Effector memory CD8-positive, alpha-beta T cell (primary cell): ENCODE measurements at places on chromosomes 5 and 9.

- peaks cover 8% of the 10 kb centered on the region for H3K27me3 ChIP-seq
- no peak overlapping the region for H3K27ac ChIP-seq
- H3K36me3 ChIP-seq: no peaks in the 10 kb centered on the region
- H3K4me3 ChIP-seq: no peak overlapping the region
- DNase-seq: no peak
These were observed 540.9 kb upstream of the SGCD start for GRCh38 chr5:155786108-155786507.

DNA sequence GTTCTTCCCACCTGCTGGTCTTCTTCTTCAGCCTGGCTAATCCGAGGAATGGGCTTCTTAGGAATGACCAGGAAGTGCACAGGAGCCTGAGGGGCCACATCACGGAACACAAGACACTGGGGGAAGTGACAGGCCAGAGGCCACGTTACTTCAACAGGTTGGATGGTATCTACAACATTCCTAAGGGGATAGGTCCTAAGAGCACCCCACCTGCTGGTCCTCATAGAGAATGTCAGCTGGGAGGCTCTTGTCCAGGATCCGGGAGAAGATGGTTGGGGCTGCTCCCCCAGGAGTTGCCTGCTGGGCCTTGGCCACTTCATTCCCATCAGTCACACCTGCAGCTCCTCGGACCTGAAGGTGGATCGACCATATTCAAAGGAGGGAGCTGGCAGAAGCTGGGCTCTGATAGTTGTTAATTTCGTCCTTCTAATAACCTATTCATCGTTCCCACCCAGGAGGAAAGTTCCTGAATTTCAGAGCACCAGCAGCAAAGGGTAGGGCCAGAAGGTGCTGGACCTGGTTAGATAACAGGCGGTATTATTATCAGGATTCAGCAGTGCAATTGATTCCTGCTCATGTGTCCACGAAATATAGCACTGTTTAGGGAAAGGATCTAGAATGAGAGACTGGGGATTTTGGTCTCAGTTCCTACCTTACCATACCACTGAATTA, 1.3 kb downstream of the HINT2 start:
- peaks cover 28% of the 10 kb centered on the region for H3K4me1 ChIP-seq
- DNase-seq: no peak
- peak overlapping the region; percentile 85 for H3K27ac ChIP-seq
- H3K27me3 ChIP-seq: peaks cover 6% of the 10 kb centered on the region
- peaks cover 20% of the 10 kb centered on the region for H3K36me3 ChIP-seq

GRCh38 chr9:75410405-75410804, 322.1 kb downstream of the OSTF1 start:
- peaks cover 3% of the 10 kb centered on the region for H3K36me3 ChIP-seq
- no peak overlapping the region for H3K27ac ChIP-seq
- no peaks in the 10 kb centered on the region for H3K27me3 ChIP-seq
- H3K4me3 ChIP-seq: no peak overlapping the region
- H3K4me1 ChIP-seq: no peaks in the 10 kb centered on the region

GRCh38 chr5:78821536-78822021, 163.5 kb downstream of the ARSB start:
- no peaks in the 10 kb centered on the region for H3K36me3 ChIP-seq
- H3K4me1 ChIP-seq: no peaks in the 10 kb centered on the region
- H3K27me3 ChIP-seq: no peaks in the 10 kb centered on the region
- DNase-seq: no peak
- no peak overlapping the region for H3K27ac ChIP-seq

GRCh38 chr5:113176196-113176595, 199.6 kb downstream of the DCP2 start:
- no peak for DNase-seq
- no peaks in the 10 kb centered on the region for H3K4me1 ChIP-seq
- H3K4me3 ChIP-seq: no peak overlapping the region
- H3K27me3 ChIP-seq: peaks cover 23% of the 10 kb centered on the region
- H3K36me3 ChIP-seq: no peaks in the 10 kb centered on the region
- H3K27ac ChIP-seq: no peak overlapping the region

DNA sequence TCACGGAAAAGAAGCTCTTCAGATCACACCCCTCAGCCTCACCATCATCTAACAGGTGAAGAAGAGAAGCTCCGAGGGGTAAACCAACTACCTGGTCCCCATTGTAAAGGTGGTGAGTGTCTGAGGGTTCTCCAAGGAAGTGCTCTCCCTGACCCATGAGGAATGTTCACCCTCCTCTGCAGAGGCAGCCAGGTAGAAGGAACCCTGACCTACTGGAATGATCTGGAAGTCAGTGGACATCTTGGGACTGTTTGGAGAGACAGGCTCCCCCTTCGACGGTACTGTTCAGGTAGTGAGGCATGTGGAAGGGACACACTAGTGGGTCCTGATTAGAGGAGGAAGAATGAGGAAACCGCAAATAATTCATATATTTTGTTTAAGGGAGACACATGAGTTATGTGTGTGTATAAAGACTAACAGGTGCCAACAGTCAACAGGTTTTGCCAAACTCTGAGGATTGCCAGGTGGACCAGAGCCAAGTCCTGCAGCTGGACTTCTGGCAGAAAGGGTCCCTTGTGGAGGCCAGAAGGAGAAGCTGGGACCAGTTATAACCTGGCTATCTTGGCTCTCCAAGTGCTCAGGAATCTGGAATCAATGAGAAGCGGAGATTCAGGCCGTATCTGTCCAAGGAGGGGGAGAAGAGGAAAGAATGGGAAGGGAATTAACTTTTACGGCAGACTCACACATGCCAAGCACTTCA, 3.0 kb upstream of the ZBTB34 start:
- peaks cover 3% of the 10 kb centered on the region for H3K36me3 ChIP-seq
- peaks cover 13% of the 10 kb centered on the region for H3K4me1 ChIP-seq
- H3K27me3 ChIP-seq: peaks cover 21% of the 10 kb centered on the region
- no peak for DNase-seq
- no peak overlapping the region for H3K4me3 ChIP-seq

DNA sequence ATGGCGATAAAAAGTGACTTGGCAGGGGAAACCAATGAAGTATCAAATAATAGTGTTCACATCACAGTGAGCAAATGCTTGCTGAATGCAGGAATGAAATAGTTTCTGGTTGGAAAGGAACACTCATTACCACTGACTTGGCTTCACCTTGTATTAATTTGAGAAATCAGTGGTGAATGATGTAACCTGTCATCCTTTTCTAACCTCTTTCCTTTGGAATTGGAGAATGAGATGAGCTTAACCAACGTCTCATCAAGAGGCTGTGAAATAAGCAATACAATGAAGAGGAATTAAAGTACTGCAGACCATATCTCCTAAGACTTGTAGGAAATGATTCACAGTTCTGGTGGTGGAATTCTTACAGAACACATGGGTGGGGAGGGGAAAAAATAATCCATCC, 192.2 kb downstream of the DMAC1 start:
- no peaks in the 10 kb centered on the region for H3K36me3 ChIP-seq
- no peak overlapping the region for H3K4me3 ChIP-seq
- no peak overlapping the region for H3K27ac ChIP-seq
- no peaks in the 10 kb centered on the region for H3K27me3 ChIP-seq

- no peak overlapping the region for H3K4me3 ChIP-seq
- DNase-seq: no peak
These were observed 3.0 kb upstream of the ERGIC1 start for GRCh38 chr5:172830876-172831662.

GRCh38 chr5:179908528-179908927, 831 bp upstream of the TBC1D9B start:
- no peaks in the 10 kb centered on the region for H3K27me3 ChIP-seq
- peak overlapping the region; percentile 66 for H3K4me3 ChIP-seq
- peaks cover 12% of the 10 kb centered on the region for H3K36me3 ChIP-seq
- peak overlapping the region; percentile 79 for H3K27ac ChIP-seq

DNA sequence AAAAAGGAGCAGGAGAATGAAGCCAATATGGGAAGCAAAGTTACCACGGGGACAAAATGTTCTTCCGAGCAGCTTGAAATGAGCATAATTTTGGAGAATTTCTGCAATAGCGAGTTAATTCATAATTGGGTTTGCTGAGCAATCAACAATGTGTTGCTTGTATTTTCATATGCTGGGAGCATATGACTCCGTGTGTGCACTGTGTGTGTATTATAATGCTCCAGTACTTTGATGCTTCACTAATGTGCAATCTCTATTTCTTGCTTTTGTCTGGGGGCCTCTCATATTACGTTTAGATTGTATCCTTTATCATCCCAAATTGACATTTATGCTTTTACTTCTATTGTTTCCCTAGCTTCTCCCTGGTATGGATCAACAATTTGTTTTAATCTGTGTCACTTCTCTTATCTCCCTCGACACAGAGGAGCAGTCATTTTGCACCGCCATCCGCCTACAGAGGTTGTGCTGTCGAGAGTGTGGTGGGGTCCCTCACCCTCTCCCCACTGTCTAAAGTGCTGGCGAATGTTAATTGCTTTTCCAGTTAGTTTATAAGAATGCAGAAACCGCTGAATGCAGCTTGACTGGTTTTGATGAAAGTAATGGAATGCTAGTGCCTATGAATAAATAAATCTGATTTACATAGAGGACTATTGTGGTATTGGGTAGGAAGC, 372.5 kb upstream of the WWC1 start:
- no peaks in the 10 kb centered on the region for H3K36me3 ChIP-seq
- H3K4me3 ChIP-seq: no peak overlapping the region
- no peak for DNase-seq
- H3K27ac ChIP-seq: no peak overlapping the region
- H3K4me1 ChIP-seq: no peaks in the 10 kb centered on the region

DNA sequence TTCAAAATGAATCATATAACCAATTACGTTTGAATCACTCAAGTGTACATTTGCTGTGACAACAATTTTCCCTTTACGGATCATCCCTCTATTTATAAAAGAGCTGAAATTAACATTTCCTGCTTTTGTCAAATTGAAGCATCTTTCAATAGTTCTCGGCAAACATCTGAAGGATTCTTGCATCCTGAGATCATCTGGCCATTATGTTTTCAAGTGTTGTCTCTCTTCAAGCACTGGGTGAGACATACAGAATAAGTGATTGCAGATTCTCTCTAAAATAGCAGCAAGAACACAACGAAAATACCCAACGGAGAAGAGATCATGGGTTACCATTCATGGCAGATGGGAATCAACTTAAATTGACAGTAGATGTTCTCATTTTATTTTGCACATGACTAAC, 283.4 kb upstream of the GRAMD2B start:
- no peak overlapping the region for H3K27ac ChIP-seq
- no peaks in the 10 kb centered on the region for H3K36me3 ChIP-seq
- DNase-seq: no peak

DNA sequence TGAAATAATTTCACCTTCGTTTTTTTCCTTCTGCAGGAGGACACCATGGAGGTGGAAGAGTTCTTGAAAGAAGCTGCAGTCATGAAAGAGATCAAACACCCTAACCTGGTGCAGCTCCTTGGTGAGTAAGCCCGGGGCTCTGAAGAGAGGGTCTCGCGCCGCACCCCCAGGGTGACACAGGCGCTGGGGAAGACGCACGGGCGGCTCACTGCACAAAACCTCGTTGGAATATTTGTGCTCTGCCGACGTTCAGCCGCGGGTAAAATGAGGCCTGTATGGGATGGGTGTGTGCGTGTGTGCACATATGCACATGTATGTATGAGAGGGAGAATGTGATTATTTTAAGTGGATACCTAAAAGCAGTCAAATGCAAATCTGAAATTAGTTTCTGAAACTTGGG, 24.5 kb downstream of the QRFP start:
- DNase-seq: no peak
- H3K4me3 ChIP-seq: no peak overlapping the region
- peaks cover 41% of the 10 kb centered on the region for H3K36me3 ChIP-seq
- H3K27ac ChIP-seq: no peak overlapping the region
- H3K27me3 ChIP-seq: no peaks in the 10 kb centered on the region
- H3K4me1 ChIP-seq: no peaks in the 10 kb centered on the region

GRCh38 chr9:113701774-113702755, 174.0 kb upstream of the ZNF618 start:
- H3K36me3 ChIP-seq: no peaks in the 10 kb centered on the region
- no peak for DNase-seq
- H3K4me3 ChIP-seq: no peak overlapping the region
- H3K4me1 ChIP-seq: peaks cover 25% of the 10 kb centered on the region

DNA sequence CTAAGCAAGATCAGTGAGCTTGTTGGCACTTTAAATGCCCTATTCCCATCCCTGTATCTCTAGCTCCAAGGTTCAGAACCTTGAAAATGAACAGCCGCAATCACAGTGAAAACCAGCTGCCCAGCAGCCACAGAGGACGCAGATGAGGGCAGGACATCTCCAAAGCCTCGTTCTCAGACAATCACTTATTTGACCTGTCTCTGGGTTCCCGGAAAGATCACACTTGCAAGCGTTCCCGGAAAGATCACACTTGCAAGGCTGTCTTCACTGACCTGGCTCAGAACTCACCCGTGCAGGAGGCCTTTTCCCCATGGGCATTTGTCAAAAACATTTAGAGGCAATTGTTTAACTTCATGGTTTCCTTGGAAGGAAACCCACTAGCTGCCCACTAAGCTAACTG, 25.7 kb downstream of the IPPK start:
- H3K36me3 ChIP-seq: peaks cover 63% of the 10 kb centered on the region
- H3K4me1 ChIP-seq: peaks cover 7% of the 10 kb centered on the region
- H3K27ac ChIP-seq: peak overlapping the region; percentile 93

DNA sequence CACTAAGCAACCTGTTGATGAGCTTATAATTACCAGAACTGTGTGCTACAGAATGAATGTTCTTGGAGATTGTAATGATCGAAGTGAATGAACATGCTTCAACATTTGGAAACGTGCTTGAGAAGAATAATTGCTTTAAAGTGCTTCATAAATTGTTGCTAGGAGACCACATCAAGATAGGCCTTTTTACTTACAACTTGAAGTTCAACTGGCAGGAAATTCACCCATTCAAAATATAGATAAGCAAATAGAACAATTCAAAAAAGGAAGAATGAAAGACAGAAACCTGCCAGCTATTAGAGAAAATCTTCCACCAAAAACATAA, 38.0 kb upstream of the SLC44A1 start:
- no peaks in the 10 kb centered on the region for H3K36me3 ChIP-seq
- DNase-seq: no peak
- H3K27me3 ChIP-seq: no peaks in the 10 kb centered on the region
- no peak overlapping the region for H3K27ac ChIP-seq

DNA sequence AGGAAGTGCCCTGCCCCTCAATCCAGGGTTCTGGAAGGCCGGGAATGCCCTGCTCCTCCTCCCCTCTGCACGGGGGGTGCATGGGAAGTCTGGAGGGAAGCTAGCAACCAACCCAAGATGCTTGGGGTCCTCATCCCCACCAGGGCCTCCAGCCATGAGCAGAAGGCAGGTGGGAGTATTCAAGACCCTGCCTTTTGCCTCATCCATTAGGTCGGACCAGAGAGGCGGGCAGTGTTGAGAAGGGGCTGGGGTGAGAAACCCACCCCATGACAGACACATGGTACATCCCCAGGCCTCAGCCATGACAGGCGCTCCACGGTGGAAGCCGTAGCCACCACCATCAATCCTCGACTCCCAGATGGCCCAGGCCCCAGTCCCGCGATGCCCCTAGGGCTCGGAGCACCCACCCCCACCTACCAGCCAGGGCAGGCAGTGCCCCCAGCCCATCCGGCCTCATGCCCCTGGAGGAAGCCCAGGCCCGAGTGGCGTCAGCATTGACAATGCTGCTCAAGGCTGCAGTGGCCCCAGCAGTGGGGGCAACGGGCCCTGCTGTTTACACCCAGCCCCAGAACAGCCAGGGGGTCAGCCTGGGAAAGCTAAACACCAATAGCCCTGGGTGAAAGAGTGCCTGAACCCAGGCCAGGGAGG, 8.6 kb downstream of the NR5A1 start:
- H3K27me3 ChIP-seq: peaks cover 28% of the 10 kb centered on the region
- H3K4me1 ChIP-seq: peaks cover 6% of the 10 kb centered on the region
- DNase-seq: no peak
- peaks cover 5% of the 10 kb centered on the region for H3K36me3 ChIP-seq
- H3K27ac ChIP-seq: no peak overlapping the region

- no peak for DNase-seq
- H3K36me3 ChIP-seq: peaks cover 7% of the 10 kb centered on the region
- peaks cover 28% of the 10 kb centered on the region for H3K4me1 ChIP-seq
These were observed 97.5 kb upstream of the SSBP2 start for GRCh38 chr5:81848362-81848880.
